Stimulated activated CD4-positive, alpha-beta T cell treated with anti-CD3 and anti-CD28 coated beads, Interleukin-15, amount 100 ng/mL, for 48 hours (primary cell): ENCODE measurements at places on chromosomes 7 and 10.

DNA sequence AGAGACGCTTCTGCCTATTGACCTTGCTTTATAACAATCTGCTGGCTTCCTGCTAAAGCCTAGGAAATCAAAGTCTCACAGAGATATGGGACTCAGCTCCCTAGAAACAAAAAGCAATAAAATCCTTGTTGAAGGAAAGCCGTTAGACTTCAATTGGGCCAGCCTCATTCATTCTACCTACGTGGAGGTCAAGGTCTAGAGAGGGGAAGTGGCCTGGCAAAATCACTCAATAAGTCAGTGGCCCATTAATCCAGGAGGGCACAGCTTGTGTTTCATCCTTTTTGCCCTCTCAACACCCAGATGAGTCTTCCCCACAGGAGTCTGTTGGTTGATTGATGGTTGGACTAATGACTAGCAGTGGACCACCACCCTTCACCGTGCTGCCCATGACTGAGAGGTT, 40.5 kb upstream of the ACSL5 start:
- no peak for DNase-seq

DNA sequence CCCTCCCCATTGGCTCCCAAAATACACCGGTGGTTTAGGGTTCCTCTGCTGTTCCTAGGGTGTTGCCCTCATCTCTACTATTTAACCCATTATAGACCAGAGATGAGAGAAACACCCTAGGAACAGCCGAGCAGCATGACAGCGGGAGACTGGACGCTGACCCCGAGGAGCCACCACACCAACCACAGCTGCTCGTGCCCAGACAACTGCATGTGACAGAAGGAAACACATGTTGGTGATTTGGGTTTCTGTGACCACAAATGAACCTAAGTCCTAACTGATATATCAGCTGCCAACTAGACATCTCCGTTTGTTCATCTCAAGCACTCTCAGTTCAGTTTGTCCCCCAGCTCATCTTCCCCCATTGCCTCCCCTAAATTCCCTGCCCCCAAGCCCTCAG, 13.4 kb downstream of the CFAP43 start:
- DNase-seq = no peak

DNA sequence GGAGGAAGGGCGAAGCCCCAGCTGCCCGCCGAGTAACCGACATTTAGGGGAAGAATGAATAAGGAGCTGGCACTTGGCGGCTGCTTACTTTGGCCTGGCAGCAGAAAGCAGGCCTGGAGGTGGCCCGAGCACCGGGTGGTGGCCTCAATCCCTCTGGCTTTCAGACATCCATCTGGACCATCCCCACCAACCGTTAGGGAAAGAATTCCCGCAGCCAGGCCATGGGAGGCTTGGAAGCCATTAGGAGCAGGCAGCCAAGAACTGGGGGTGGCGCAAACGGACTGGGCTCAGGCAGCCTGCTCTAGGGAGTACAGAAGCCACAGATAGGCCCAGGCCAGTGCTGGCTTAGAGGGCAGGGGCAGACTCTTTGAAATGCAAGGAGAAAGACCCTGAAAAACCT, 132.7 kb downstream of the NEURL1 start:
- DNase-seq = no peak

DNA sequence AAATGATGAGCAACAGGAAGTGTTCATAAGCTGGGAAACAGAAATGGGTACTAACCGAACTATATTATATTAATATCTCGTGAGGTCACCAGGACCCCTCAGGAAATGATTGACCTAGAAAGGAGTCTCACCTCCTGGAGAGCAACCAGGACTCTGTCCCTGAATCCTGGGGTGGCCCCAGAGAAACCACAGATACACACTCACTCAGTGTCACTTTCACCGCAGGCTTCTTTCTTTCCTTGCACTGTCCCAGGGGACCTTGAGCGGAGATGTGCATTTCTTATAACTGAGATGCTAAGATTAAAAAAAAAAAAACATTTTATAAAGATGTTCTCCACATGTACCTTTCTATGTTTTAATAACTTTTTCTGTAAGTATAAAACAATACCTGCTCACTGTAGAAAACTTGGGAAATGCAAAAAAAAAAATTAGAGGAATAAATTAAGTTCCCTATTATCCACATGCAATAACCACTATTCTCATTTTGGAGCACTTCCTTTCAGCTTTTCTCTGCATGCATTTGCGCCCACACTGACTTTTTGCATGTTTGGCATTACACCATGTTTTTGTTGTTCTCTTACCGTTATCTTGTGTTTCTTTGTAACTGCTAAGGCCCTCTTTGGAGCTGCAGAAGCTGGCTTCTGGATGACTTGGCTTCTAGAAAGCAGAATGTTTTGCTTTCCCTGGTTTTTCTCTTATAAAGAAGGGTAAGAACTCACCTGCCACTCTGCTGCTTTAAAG, 15.0 kb downstream of the NOD1 start:
- DNase-seq = no peak

DNA sequence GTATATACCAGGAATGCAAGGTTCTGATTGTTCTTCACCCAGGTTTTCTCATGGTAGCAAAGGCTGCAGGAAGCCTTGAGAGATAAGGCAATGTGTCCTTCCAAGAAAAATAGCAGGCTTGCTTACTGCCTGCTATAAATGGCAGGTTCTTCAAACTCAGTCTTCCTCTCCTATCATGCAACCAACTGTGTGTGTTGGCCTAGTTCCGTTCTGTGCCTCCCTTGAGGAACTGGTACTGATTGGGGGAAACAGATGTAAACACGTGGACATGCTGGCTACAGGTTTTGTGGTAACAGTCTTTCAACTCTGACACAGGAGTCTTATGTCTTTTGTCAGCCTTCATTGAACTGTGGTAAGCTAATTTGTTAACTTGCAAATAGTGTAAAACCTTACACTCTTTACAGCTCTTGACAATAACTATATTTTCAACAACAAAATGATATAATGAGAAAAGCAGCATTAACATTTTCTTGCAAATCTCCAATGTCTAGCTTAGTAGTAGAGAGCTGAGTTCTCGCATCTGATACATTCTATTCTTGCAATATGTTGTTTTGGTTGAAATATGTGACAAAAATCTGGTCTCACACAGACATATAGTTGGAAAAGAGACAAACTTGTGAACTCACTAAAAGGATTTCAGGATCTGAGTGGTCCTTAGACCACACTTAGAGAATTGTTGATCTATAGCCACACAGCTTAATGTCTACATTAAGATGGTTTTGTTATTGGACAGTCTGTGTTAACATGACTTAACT, 54.7 kb upstream of the LSM8 start:
- DNase-seq = no peak

DNA sequence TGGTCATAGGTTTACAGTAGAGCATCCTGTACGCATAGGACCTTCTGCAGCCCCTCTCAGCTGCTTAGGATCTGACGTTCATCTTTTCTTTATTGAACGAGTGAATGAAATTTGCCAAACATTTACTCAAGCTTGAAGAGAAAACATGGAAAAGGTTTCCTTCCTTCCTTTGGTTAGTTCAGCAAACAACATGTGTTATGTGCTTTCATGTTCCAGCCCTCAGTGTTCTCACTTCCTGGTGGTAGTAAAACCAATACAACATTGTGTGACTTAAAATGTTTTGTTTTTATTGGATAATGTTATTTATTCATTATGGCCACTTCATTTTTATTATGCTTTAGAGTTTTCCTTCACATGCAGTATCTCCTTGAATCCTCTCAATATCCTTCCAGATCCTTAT, 1.4 kb upstream of the CDCA7L start:
- no peak for DNase-seq

DNA sequence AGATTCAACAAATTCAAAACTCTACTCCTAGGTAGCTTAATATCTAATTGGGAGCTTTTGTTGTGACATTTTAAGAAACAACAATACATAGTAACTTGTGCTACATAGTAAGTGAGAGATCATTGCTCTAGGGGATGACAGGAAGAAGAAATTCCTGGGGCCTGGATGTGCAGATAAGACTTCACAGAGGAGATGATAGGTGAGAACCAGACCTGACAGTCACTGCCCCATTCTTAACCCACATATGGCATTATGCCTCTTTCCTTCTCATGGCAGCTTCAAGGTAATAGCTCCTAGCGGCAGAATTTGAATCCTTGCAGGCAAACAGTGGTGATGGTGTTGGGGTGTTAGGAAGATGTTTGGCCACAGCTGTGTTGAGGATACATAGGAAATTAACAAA, 233.6 kb downstream of the VTI1A start:
- DNase-seq = no peak

DNA sequence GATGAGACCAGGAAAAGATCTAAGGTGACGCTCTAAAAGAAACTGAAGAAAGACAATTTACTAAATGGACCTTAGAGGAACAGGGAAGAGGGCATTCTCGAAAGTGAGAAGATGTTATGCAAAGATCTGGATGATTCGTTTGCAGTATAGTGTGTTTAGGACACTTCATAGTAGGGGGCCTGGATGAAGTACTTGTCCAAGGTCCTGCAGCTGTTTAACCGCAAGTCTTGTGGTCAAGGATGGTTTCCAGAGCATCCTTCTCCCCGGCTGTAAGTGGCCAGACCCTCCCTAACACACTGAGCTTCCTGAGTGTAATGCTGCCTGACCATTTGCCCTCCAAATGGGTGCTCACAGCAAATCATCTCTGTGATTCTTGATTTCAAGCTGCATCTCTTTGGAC, 101.6 kb downstream of the XPNPEP1 start:
- DNase-seq = no peak

- DNase-seq = no peak
Measured at GRCh38 chr7:27203365-27203953, 3.6 kb upstream of the HOXA13 start.

DNA sequence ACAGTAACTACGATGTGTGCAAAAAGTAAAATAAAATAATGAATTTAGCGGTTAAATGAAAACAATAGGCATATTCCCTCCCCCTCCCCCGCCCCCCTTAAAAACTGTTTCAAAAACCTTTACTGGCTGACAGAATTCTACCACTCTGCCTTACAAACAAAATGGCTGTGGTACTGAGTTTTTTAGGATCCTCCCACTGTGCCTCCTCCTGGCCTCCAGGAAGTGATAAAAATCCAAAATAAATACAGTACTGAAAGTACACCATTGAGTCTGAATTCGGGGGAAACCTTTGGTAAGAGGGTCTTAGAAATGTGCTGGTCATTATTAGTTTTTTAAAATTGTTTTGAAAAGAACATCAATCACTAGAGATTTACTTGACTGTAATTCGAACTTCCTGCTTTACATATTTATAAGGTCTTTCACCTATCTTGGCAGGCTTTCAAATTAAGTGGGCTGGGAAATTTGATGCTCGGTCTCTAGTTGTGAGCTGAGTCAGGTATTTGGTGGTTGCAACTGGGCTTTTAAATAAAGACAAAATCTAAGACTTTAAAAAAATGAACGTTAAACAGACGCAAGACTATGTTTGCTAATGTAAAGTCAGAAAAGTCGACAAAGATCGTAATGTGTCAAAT, 32.5 kb upstream of the EPC1 start:
- no peak for DNase-seq

DNA sequence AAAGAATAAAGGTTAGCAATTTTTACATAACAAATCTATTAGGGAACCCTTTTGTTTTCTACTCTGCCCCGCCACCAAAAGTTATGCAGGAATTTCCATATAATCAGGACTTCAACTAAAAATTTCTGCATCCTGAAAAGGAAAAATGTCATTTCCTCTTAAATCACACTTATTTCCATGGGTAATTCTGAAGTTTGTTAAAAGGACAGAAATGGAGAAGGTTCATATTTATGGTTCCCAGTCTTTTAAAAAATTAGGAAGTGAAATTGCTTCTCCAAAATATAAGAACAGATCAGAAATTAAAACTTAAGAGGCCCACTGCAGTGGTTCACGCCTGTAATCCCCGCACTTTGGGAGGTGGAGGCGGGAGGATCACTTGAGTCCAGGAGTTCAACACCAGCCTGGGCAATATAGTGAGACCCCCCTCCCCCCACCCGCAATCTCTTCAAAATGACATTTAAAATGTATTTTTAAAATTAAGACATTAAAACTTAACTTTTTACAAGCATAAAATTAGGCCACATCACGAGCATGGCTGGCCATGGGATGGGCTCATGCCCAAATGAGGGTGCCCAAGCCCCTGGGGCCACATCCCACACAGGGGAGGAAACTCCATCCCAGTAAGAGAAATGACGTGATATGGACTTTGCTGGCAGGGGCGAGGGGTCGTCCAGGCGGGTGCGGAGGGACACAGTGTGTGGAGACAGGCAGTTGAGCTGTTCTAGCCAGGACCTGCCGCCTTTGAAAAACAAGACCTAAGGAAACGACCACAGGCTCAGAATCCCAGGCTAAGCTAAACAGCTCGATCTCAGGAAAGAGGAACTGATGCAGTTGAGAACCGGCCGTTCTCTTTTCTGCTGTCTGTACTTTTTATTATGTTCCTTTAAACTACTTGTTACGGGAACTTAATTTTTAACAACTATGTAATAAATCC, 51.3 kb upstream of the NFE2L3 start:
- DNase-seq = no peak

DNA sequence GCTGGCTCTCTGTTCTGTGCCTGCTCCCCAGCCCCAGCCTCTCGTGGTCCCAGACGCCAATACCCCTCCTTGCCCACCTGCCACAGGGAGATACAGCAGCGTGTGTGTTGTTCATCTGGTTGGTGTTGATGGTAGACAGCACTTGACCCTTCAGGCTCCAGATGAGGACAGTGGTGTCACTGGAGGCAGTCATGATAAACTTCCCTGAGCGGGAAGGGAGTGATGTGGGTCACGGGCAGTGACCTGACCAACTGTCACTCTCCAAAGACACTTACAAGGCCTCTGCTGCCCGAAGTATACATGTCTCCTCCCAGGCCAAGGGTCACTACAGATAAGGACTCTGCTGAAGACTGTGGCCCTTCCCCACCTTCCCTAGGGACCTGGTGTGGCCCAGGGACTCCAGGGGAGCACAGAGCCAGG, 5.6 kb downstream of the TBL2 start:
- DNase-seq = no peak

DNA sequence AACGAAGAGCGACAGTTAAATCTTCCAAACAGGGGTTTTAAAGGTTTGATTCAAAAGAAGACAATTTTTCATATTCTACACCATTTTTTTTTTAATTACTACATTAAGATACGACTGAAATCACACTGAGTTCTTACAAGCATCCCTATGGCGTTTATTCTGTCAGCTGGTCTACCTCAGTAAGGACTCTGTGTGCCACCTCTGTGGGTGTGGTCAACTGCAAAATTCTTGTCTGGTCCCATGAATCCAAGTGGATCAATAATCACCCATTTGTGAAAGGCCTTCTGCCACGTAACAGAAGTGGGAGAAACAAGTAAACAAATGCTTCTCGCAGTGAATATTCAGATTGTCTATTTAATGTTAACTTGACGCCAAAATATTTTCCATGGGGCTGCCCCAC, 104.1 kb downstream of the GRB10 start:
- DNase-seq = no peak

DNA sequence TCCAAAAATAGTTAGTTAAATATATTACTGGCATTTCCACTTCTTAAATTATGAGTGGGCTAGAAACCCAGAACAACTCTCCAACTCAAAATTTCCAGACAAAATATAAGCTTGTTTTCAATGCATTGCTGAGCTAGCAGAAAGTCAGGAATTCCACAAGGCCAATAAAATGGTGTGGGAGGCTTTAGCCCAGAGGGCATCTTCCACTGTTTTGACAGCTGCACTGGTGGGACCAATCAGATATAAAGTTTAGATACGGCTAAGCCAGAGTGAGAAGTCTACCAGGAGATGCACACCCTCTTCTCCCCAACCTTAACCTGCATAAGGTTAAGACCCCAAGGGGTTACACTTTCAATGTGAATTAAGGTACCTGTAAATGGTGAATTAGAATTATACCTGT, 76.6 kb downstream of the AMPH start:
- DNase-seq = no peak

GRCh38 chr10:96991313-96991841, 159.3 kb downstream of the LCOR start:
- DNase-seq = no peak

- DNase-seq = no peak
Measured at GRCh38 chr7:21429021-21429420, 1.1 kb downstream of the SP4 start.
